ENCODE measurements at places on chromosomes 1 and 21.

GRCh38 chr1:77866296-77866695, 22.1 kb upstream of the NEXN start:
- DNase-seq = no peak

DNA sequence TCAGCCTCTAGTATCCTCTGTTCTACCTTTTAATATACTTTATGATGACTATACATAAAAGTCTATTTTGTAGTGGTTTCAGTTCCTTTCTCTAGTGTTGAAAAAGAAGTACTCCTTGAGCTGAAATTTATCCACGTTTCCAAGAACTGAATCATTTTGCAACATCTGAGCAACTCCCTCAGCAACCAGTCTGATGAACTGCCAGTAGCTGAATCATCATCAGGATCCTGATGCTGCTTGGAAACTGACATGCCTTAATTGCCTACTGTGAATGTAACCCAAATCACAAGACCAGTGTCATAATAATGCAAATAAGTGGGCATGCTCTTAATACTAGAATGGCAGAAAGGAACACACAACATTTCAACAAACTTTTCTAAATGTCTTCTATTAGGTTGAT, 103.3 kb downstream of the CYYR1 start:
- DNase-seq = peak; percentile 88

DNA sequence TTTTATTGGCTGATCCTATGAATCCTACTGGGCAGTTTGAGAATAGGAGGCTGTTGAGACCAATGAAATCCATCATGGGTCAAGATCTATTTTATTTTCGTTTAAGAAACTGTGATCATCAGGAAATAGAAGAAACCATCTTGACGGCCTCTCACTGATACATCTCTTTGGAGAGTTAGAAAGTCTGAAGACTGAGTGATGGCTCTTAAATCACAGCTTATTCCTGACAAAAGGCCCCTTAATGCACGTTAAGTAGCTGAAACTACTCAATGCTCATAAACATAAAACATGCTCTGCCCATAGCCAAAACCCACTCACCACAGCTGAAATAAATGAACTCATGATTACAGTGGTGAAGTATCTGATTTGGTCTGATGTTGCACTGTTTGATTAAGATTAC, 784.5 kb upstream of the NEGR1 start:
- no peak for DNase-seq

- DNase-seq = no peak
These were observed 400.7 kb downstream of the PLA2G4A start for GRCh38 chr1:187229496-187229895.

DNA sequence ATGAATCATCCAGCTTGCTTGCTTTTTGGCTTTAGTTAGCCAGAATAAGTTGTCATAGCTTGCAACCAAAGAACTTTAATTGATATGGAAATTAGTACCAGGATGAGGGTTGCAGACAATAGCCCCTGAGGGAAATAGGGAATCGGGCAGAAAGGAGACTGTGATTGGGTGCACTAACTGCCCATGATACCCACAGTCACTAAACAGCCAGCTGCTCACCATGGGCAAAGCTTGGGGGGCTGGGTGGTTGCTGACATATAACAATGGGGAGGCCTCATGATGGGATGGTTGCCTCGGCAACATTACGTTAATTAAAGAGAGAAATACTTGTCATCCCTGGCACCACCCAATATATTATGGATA, 17.8 kb upstream of the PLA2G2E start:
- DNase-seq = no peak

- no peak for DNase-seq
These were observed 51.5 kb upstream of the LBR start for GRCh38 chr1:225479341-225479740.

DNA sequence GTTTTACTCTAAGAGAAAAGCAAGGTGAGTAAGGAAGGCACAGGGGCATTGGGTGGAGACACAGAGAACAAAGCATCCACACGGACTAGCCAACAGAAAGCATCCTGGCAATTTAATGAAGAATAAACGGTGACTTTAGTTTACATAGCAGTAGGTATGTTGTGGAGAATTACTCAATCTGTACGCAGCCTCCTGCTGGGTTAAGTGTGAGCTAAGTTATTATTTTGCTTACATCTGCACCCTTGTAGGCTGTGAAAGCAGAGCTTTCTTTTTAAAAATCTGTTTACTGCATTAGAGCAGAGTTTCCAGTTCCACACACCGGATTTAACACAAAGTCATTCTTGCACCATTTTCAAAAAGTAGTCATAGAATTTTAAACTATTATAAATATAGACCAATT, 144.5 kb downstream of the AKT3 start:
- DNase-seq = no peak

- no peak for DNase-seq
These were observed 14.0 kb upstream of the L1TD1 start for GRCh38 chr1:62180639-62181038.

DNA sequence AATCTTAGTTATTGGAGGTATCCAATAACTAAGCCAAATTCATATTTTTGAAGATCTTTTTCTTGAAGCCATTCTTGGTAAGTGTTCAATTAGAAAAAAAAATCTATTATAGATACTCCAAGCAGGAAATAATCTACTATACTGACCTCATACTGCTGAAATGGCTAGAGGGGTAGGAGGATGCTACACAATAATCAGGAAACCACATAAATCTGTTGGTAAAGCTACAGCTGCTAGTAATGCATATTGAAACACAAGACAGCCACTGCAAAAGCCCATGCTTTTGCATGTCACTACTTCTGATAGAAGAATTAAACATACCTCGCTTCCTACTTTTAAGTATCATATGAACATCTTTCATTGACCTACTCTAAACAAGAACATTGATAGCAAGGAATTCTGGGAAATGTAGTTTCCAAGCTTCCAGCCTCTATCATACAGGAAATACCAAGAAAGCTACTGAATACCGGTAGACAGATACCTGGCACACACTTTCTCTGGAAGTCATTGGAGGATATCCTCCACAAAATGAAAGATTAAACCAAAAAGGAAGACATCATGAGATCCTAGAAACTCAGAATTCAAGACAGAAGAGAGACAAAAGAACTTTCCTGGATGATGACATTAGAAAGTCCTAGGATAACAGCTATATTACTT, 103.0 kb upstream of the VAV3 start:
- DNase-seq = no peak

- peak; percentile 84 for DNase-seq
These were observed 50.6 kb upstream of the BACH1 start for GRCh38 chr21:29248124-29248523.

DNA sequence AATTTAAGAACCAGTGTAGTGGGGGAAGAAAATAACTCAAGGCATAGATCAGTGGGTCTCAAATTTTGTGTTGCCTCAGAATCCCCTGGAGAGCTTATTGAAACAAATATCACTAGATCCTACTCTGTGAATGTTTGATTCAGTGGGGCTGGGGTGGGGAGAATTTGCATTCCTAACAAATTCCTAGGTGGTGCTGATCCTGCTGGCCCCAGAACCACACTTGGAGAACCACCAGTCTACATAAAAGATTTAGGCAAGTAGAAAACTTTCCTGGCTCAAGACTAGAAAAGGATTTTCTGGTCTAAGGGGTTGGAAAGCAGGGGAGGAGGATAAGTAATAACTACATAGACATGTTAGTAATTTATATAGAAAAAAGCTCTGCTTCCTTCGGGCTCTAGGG, 34.1 kb upstream of the C1orf21 start:
- DNase-seq = no peak

DNA sequence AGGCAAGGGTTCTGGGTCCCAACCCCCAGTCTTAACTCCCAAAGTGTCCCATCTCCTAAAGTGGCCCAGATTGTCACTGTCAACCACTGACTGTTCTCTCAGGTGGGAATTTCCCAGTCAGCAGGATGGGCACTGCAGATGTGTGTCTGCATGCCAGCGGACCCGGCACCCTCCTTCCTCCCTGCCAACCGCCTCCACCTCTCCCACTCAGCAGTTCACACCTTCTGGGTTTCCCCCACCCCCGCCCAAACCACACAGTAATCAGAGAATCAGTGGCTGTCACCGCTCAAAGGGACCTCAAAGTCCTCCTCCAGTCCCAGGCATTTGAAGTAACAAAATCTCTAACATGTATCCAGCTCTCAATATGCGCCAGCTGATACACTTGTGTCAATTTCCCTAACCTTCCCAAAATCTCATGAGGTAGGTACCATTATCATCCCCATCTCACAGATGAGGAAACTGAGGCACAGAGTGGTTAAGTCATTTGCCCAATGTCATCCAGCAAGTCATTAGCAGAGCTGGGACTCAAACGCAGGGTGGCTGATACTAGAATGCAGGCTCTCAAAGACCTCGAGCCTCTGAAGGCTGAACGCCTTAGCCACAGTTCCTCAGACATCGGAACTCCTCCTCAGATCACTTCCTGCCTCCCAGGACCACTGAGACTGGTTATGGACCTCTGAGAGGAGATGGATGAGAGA, 4.8 kb downstream of the RUNX3 start:
- DNase-seq = no peak

DNA sequence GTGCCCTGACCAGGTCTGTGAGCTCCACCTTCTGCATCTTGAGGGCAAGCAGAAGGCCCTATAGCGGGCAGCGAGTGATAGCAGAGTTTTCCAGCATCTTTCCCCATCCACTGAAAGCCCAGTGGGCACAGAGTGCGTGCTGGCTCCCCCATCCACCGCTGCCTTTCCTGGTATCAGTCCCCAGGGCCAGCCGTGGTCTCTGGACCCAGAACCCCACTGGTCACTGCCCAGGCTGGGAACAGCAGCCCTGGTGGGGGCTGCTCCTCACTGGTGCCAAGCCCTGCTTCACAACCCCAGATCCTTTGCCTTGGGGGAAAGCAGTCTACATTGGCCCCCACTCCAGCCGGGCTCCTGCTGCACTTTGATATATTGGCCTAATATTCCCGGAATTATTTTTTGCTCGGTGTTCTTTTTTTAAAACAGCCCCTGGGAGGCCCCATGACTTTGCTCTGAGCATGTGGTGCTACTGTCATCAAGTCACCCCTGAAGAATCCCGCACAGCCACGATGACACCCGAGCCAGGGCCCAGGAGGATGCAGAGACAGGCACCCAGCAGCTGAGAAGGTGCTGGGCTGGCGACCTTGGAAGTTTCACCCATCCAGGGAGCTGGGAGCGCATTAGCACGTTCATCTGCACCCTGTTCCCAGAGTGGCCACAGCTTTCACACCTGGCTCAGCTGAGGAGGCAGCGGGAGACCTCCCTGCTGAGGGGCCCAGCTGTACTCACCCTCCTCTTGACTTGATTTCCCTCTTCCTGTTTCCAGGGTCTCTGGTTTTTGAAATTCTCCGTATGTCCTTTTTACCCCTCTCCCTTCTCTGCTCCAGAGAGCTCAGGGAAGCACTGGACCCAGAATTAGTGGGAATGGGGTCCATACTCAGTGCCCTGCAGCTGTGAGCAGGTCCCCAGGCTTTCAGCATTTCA, 56.9 kb downstream of the KLHDC7A start:
- no peak for DNase-seq

DNA sequence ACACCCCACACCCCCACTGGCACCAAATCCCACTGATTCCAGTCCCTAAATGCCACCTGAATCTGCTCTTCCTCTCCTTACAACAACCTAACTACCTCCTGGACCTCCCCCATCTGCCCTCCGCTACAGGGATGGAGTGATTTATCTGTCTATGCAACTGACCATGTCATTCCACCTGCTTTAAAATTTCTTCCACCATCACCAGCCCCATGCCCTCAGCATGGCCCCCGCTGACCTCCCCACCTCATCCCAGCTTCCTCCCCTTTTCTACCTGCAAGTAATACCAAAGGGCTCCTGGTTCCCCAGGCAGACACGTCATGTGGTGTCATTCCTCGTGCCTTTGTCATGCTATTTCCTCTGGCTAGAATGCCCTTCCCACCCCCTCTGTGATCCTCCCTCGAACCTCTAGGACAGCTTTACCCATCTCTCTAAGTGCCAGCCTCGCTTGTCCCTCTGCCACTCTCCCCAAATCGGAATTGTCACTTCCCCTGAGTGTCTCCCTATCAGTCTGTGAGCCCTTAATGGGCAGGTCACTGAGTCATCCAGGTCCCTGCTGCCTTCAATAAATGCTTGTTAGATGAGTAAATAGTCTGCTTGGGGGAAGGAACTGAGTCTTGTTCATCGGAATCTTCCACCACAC, 3.7 kb downstream of the GJB4 start:
- DNase-seq = no peak

DNA sequence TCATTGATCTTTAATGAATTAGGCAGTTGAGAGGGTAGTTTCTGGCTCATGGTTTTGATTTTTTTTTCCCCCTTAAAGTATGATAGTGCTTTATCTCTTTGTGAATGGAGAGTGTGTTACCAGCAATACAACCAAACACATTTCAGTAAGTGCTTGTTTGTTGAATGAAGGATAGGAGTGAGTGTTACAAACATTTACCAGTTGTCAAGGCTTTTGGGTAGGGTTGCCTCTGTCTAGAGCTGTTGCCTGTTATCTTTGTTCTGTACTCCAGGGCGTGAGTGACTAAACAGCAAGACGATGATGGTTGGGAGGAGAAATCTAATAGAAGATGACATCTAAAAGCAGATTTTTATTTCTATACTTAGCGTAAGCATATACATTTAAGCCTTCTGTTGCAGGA, 21.5 kb downstream of the MAP3K7CL start:
- DNase-seq = no peak

- no peak for DNase-seq
These were observed 6.3 kb upstream of the MTARC2 start for GRCh38 chr1:220741825-220742224.

- no peak for DNase-seq
These were observed 125.0 kb downstream of the LYPLAL1 start for GRCh38 chr1:219298571-219299148.

- no peak for DNase-seq
These were observed 23.5 kb upstream of the PRELP start for GRCh38 chr1:203451836-203452784.

DNA sequence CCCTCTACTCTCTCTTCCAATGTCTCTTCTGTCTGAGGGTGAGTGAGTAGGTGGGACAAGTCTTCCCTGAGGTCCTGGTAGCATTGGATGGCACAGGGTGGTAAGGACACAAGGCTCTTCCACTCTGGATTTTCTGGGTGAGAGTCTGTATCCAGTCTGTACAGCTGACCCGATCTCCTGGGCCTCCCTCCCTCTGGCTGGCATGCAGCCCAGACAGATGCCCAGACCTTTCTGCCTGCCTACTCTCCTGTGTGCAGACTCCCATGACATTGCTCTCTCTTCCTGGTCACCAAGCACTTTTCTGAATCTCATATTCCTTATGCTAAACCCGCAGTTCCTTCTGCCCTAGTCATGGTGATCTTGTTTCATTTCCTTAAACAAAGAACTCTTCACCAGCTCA, 100.3 kb downstream of the GRIK3 start:
- DNase-seq = no peak

DNA sequence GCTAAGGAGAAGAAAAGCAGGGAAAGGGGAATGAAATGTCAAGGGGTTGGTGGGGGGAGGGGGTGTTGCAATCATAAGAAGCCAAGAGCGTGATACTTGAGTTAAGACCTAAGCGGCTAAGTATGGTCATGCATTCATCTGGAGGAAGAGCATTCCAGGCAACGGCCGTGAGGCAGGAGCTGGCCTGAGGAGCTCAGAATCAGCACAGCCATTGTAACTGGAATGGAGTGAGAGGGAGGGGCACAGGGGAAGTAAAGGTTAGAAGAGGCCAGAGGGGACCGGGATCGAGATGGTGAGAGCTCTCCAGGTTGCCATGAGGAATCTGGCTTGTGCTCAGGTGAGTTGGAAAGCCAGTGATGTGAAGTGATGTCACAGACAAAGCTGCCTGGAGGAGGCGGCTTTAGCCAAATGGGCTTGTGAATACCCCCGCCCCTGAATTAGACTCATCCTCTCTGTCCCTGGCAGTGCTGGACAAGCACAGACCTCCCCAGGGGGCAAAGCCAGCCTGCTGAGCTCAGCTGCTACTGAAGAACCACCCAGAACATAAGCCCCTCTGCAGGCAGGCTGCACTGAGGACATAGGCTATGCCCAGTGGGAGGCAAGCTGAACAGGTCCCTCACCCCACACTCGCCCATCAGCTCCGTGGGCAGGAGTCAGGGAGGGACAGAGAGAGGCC, 61.1 kb upstream of the LAPTM5 start:
- no peak for DNase-seq

Data from CD14-positive monocyte (primary cell).